ENCODE measurements at places on chromosomes 16 and 17.

- no peak for DNase-seq
Measured at GRCh38 chr17:6599364-6599763, 41.1 kb downstream of the KIAA0753 start.

DNA sequence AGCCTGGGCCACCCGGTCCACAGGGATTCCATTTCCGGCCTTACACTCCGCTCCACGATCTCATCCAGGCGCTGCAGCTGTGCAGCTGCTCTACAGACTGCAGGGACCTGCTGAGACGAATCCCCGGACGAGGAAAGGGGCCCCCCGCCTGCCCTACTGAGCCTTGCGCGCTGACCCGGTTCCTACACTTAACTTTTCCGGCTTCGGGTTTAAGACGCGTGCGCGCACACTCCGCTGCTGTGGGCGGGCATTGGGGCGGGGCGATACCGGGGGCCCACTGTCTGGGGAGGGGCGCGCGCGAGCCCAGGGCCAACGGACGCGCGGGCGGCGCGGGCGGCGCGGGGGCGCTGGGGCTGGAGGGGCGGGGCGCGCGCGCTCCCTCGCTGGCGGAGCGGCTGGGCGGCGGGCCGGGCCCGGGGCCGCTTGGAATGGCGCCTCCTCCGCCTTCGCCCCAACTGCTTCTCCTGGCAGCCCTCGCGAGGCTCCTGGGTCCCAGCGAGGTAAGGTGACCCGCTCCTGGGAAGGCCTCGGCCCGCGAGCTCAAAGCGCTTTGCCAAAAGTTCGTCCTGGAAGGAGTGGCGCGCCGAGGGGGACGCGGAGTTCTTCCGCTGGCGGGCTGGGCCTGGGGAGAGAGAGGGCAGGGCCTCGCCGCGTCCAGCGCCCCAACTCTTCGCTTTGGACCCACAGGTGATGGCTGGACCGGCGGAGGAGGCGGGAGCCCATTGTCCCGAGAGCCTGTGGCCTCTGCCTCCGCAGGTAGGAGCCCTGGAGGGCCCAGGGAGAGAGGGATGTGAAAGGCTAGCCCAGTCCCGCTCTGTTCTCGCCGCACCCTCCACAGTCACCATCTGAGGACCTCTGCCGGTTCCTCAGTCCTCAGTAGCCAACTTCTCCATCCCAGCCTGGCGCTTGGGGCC is at the start of gene TP53I13:
Gene TP53I13, plus strand, starts transcription at position 371 of the 914 bp plus-strand sequence. Its CDS starts 58 bp downstream, at position 429.
- peak; percentile 89 for DNase-seq

- no peak for DNase-seq
Measured at GRCh38 chr16:19861811-19862327, 22.8 kb downstream of the GPRC5B start.

DNA sequence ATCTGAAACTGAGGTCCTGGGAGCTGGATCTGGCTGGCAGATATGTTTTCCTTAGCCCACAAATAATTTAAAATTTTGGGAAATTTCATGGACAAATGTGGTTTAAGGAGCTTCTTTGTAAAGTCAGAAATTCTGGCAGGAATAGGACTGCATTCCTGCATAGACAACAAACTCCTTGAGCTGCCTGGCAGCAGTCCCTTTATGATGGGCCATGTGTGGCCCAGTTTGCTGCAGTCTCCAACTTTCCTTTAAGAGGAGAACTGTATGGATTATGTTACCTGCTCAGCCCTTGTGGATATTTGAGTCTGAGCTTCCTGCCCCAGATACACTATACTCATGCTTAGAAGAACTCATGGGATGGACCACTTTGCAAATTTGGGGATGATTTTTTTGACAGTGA is 48.5 kb upstream of the HS3ST2 start:
- DNase-seq = no peak

GRCh38 chr17:7260151-7260550 is 2.1 kb downstream of the CLDN7 start:
- DNase-seq = no peak

DNA sequence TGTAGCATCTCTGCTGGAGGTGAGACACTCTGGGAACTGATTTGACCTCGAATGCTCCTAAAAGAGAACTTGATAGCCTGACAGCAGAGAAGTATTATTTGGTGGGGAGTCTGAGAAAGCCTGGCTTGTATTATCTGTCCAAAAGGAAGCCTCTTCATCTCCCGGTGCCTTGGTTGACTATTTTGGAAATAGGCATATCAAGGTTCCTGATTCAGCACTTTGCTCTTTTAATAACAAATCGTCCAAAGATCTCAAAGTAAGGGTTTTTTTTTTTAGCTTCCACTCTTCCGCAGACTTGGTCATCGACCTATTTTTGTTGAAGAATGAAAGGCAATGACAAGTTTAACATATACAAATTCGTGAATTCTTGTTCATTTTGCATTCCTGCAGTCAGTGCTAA is 14.8 kb downstream of the TMEM186 start:
- no peak for DNase-seq

- no peak for DNase-seq
Measured at GRCh38 chr17:27554152-27554551, 76.8 kb upstream of the LGALS9 start.
